ENCODE measurements at places on chromosomes 16 and 17. TPM values are rescaled to one million over a fixed set of nuclear protein-coding genes. Genes with fewer than 3 reads are reported as not detected.
A peak's percentile ranks its signal among the peaks of the same experiment; 100 is the strongest.

WIPF2 gene
- 8.9 TPM for total RNA-seq

DNA sequence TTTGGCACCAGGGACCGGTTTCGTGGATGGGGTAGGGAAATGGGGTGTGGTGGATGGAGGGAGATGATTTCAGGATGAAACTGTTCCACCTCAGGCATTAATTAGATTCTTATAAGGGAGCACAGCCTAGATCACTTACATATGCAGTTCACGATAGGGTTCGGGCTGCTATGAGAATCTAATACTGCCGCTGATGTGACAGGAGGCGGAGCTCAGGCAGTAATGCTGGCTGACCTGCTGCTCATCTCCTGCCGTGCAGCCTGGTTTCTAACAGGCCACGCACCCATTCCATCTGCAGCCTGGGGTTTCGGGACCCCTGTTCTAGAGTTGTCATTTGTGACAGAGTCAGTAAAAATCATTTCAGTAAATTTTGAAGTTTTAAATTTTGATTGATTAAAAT lies 99.7 kb downstream of the CHD9 start:
- no peak for DNase-seq

- DNase-seq: no peak
These were observed 244.6 kb upstream of the MYOCD start for GRCh38 chr17:12421077-12421476.

GRCh38 chr17:38556239-38556638 lies 49.5 kb downstream of the SRCIN1 start:
- no peak for DNase-seq

GRCh38 chr17:81095383-81095762 lies 60.4 kb downstream of the BAIAP2 start:
- DNase-seq: no peak

CD79B gene
- 1.1 TPM for total RNA-seq

- DNase-seq: no peak
These were observed 12.6 kb upstream of the FAAP100 start for GRCh38 chr17:81564778-81565177.

NDUFAB1 gene
- total RNA-seq: 179 TPM

GRCh38 chr16:23959752-23960072 lies 123.9 kb downstream of the PRKCB start:
- no peak for DNase-seq

DNA sequence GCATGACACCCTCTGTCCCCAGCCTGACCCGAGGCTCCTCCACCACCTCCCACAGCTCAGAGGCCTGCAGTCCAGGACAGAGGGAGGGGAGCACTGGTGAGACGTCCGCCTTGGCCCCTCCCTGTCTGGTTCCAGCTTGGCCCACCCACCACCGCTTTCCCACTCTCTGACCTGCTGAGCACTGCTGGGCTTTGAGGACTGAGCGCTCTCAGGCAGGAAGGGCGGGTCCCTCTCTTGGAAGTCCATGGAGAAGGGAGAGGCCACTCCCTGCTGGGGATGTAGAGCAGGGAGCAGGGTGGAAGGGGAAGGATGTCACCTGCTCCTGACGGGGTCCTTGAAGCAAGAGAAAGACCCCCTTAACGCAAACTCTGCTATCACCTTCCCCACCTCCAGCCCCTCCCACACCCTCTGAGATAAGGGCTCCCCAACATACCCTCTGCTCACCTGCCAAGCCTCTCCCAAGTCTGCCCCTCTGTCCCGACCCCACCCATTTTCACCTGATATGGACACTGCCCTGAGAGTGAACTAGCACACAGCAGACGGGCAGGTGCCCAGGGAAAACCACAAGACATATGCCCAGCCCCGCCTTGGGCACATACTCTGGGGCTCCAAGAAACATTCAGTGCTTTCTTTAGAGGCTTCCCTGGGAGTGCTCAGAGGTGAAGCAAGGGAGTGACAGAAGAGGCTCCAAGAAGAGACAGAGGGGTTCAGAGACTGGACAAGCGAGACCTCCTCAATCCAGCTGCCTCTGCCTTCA lies 1.4 kb downstream of the OSBPL7 start:
- no peak for DNase-seq

APOH gene
- total RNA-seq: not detected

EPX gene
- total RNA-seq: not detected

- no peak for DNase-seq
These were observed 64.3 kb downstream of the ZNF778 start for GRCh38 chr16:89281829-89282228.

DNA sequence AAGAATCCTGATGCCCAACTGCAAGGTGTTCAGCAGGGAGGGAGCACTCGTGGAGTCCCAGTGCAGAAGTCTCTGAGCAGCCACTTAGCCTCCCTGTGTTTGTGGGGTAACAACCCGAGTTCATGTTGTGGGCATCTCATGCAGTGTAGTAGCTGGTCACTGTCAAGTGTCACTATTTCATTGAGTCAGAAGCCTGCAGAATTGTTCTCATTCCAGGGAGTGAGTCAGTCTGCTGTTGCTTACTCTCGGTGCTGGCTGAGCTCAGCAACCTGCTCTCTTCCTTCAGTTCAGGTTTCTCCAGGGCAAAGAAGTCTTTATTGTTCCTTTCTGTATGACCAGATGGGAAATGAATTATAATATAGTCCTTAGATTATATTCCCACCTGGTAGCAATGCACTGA lies 24.1 kb downstream of the HMOX2 start:
- no peak for DNase-seq

DNA sequence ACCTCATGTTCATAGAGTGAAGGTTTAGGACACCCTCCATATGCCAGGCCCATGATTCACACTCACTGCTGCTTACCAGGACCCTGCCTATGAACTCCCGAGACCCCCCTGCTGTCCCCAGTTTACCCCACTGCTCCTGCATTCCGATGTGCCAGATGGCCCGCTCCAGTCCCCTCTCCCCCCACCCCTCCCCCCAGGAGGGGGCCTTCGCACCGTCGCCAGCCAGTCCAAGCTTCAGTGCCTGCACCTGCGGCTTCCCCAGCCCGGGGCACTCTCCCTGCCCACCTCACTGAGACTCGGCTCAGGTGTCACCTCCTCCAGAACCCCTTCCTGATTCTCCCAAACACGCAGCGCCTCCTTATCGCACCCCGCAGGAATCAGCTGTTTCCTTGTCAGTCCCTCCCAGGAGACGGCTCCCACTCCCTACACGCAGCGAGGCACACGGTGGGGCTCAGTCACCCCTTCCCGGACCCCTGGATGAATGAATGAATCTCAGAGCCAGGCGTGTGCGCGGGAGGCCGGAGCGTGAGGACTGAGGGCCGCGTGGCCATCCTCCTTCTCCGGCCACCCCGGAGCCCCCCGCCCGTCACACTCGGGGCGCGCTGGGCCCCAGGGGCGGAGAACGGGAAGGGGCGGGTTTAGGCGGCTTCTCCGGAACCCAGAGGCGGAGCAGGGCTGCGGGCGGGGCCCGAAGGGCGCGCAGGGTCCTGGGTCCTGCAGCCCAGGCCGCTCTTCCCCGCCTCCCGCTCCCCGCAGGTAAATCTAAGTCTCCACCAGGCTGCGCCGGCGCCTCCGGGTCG lies 1.6 kb downstream of the MYO1C start:
- peak; percentile 83 for DNase-seq

DNA sequence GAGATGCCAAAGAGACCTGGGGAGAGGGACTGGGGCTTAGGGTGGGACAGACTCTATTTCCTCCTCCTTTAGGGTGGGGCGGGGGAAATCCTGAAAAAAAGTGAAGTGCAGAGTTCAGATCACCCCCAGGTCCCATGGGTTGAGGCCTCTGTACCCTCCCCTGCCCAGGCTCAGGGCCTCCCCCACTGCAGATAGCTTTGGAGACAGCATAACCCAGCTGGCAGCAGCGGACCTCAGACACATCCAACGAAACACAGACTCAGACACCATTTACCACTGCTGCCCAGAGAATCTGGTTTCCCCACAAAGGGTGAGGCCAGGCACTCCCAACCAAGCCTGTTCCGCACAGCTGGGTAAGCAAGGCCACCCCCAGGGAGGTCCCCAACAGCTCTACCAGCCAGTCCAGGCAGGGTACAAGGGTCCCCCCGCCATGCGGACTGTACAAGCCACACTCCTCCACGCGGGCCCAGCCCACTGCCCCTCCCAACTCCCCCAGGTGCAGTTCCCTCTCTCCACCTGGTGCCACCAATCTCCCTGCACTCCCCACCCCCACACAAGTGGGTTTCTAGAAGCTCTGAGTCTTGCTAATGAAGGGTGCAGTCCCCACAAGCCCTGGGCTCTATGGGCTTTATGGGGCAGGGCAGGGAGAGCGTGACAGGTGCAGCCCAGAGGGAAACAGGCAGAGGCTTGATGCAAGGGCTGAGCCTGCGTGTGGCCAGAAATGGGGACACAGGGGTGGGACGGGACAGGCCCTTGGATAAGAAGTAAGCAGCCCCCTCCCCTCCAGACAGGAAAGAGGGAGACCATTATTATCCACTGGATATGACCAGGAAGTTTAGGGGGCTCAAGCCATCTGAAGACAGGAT lies 8.9 kb downstream of the RHBDF2 start:
- no peak for DNase-seq

SOST gene
- total RNA-seq: not detected

- no peak for DNase-seq
These were observed 22.7 kb downstream of the LCMT1 start for GRCh38 chr16:25134166-25134700.

DNA sequence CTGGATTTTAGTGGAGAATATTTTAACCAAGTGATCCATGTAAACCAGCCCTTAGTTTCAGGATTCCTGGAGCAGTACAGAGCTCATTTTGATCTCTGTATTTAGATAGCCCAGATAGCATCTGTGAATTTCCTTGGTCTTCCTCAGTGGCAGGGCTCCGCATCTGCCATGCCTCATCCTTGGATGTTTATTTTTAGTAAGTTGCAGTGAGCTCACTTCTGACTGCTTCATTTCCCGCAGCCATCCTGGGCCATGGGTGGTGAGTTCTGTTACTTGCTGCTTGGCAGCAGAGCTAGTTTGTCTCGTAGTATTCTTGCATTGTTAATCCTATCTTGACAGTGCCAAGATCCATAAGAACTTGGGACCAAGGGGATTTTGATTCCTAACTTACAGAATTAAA lies 33.7 kb downstream of the IST1 start:
- peak; percentile 82 for DNase-seq

DNA sequence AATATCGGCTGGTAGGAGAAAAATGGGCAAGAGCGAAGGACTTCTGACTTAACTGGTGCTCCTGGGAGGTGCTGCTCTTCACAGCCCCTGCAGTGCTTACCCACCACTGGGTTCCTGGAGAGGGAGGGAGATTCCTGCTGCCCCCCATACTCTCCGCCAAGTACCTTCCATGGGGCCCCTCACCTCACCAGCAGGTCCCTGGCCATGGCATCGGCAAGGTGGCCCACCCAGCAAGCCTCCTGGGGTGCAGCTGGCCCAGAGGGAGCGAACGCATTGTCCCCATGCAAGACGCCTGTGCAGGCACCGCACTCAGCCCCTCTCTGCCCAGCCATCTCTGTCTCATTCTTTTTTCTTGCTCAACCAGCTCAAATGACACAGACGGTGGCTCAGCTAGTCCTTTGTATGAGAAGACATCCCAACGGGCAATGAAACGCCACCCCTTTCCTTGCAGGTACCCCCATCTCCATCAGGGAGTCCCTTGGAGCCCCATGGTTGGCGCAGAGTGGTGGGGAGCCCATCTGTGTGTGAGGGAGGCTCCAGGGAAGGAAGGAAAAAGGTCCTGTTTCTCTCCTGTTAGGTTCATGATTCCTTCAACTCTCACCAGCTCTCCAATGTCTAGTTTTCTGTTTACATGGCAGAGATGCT lies 9.6 kb upstream of the ALDH3A1 start:
- peak; percentile 38 for DNase-seq

- DNase-seq: no peak
These were observed 188.2 kb downstream of the FTO start for GRCh38 chr16:53892155-53892554.

EVI2B gene
- 6.9 TPM for total RNA-seq

- DNase-seq: no peak
These were observed 2.4 kb downstream of the SLC16A3 start for GRCh38 chr17:82231312-82231561.

CLEC19A gene
- total RNA-seq: not detected

DNA sequence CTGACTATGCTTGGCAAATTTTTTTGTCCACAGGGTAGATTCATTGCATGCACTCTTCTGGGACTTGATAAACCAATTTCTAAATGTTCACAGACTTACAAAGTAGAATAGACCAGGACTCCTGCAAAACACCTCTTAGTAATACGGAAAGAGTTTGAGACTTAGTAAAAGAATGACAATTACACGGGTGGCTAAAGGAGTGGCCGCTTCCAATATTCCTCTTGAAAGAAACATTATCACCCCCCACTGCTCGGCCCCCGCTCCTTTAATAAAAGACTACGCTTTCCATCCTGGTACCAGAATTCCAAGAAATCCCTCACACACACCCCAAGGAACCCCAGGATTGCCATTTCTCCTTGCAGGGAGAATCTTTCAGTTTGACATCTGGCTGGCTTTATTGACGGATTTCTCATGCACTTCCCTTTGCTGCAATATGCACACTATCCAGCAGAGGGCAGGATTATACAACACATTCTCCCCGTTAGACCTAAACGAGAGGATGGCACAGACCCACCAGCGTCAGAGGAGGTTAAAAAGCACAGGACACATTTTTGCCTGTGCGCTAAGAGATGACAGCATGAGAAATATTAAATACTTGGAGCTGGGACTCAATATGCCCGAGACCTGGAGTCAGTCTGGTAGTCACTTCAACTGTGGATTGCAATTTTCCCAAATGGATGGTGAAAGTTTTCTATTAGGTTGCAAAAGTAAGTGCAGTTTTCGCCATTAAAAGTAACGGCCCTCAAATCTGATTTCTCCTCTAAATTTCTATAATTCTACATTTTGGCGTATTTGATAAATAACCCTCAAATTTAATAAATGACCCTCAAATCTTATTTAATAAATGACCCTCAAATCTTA lies 46.6 kb upstream of the NUDT7 start:
- DNase-seq: peak; percentile 78

GRCh38 chr17:60501589-60501988 lies 24.5 kb downstream of the APPBP2 start:
- DNase-seq: no peak

GRCh38 chr17:29642171-29642611 lies 19.5 kb upstream of the CORO6 start:
- DNase-seq: no peak

TAC4 gene
- total RNA-seq: not detected
